ENCODE measurements at places on chromosomes 2 and 18. TPM values are rescaled to one million over a fixed set of nuclear protein-coding genes. Genes with fewer than 3 reads are reported as not detected.

GRCh38 chr2:27831279-27832050 is 58.7 kb downstream of the RBKS start:
- no peak for DNase-seq

UCN gene
- not detected for total RNA-seq

DNA sequence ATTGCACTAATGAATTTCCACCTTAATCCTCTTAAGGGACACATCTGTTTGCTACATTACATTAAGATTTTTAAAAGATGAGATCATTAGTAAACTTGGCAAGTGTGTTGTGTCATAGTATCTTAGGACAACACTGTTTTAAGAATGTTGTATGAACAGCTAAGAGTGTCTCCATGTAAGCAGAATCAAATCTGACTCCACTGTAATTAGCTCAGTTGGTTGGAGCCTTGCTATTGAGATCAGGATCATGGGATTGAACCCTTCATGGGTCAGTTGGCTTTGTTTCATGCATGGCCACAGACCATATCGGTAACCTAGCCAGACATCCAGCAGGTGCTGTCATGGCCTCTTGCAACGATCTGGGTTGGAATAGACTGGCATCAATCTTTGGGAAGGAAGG is 5.2 kb downstream of the FHOD3 start:
- H3K27me3 ChIP-seq: peaks cover 38% of the 10 kb centered on the region
- no peak overlapping the region for H3K4me3 ChIP-seq
- H3K4me1 ChIP-seq: peaks cover 10% of the 10 kb centered on the region
- H3K27ac ChIP-seq: no peak overlapping the region

DNA sequence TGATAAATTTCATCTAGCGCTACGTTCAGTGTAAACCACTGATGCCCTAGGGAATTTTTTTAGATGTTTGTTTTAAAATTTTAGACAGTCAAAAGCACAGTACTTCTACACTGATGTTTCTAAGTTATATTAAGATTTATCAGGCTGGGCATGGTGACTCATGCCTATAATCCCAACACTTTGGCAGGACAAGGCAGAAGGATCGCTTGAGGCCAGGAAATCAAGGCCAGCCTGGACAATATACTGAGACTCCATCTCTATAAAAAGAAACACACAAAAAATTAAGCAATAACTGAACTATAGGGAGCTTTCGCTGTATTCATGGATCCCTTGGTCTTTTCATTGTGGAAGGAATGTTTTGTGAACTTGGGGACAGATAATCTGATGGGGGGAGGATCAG is 50.6 kb upstream of the MAPRE2 start:
- no peaks in the 10 kb centered on the region for H3K36me3 ChIP-seq
- no peak overlapping the region for H3K4me3 ChIP-seq
- no peaks in the 10 kb centered on the region for H3K27me3 ChIP-seq
- DNase-seq: no peak
- no peaks in the 10 kb centered on the region for H3K4me1 ChIP-seq

EGR4 gene
- total RNA-seq: not detected

DNA sequence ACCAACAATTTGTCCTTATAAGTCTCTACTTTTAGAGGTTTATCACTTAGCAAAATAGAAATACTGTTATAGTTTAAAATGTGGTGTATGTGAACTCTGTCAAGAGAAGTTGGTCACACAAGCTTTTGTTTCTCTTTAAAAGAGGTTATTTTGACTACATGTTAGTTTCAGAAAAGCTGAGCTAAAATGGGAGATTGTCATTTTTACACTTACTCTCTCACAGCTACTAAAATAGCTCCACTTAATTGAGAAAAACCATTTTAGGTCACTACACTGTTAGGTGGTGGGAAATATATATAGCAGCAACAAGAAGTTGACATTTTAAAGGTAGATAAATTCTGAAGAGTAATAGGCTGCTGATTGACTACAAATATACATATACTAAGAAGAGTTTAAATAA is 161.5 kb upstream of the KCNJ3 start:
- no peak overlapping the region for H3K27ac ChIP-seq
- H3K36me3 ChIP-seq: no peaks in the 10 kb centered on the region
- H3K4me1 ChIP-seq: no peaks in the 10 kb centered on the region
- H3K4me3 ChIP-seq: no peak overlapping the region
- H3K27me3 ChIP-seq: no peaks in the 10 kb centered on the region

GRCh38 chr2:174729797-174730697 is 34.2 kb downstream of the CHRNA1 start:
- H3K4me3 ChIP-seq: peak overlapping the region; percentile 41
- no peak overlapping the region for H3K27ac ChIP-seq
- peaks cover 12% of the 10 kb centered on the region for H3K4me1 ChIP-seq
- H3K36me3 ChIP-seq: no peaks in the 10 kb centered on the region
- H3K27me3 ChIP-seq: no peaks in the 10 kb centered on the region
